Left forelimb (tissue), 1 donor: ENCODE measurements at places on chromosomes 7 and 10.

- no peak for DNase-seq
These were observed 74.9 kb downstream of the RSU1 start for GRCh38 chr10:16742165-16742960.

DNA sequence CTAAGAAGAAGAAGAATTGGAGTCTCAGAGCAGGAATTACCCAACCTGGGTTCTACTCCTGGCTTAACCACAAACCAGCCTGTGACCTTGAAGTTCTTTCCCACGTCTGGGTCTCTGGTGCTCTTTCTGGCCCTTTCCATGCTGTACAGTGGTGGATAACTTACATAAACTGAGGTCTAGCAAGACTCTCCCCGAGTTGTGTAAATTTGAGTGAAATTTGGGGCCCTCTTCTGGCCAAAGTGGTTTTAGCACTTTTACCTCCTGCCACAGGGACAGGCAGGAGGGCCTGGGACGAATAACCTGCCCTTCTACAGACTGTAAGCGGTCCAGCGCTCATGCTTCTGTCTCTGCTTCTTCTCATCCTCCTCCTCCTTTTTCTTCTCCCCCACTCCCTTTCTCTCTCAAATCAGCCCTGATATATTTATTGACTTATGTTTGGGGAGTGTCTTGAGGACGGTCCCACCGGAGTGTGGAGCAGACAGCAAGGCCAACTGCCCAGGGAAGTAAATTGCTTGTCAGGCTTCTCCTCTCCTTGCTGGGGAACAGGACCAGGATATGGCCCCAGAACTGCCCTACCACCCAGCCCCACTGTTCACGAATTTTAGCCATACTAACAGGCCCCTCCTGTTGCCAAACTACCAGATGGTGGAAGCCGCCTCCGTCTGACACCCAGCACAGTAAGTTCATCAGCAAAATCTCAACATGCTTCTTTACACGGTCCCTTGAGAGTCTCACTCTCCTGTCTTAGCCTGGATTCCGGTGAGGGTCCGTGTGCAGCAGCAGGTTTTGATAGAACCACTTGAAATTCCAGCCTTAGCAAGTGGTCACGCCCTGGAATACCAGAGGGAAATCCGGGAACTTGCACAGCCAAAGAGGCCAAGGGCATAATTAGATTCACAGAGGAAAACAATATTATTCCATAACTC, 4.0 kb upstream of the SH3PXD2A start:
- peak; percentile 80 for DNase-seq

GRCh38 chr7:34596887-34597286, 61.1 kb upstream of the NPSR1 start:
- no peak for DNase-seq

DNA sequence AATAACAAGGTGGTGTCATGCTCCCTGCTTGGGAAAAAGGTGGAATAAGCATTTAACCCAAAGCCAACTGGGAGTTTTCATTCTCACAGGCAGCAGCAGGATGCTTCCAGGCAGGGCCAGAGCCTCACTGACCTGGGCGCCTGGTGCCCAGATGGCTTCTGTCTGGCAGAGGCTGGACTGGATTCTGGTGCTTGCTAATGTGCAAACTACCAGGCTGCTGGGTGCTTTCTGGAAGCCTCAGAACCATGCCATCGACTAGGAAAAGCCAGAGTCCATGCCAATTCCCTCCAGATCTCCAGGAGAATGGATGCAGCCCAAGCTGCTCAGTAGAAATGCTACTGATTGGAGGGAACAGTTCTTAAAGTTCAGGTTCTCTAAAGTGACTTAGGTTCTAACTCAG, 36.2 kb downstream of the VIPR2 start:
- DNase-seq, result no peak

GRCh38 chr10:132947843-132948242, 5.5 kb upstream of the CFAP46 start:
- no peak for DNase-seq

DNA sequence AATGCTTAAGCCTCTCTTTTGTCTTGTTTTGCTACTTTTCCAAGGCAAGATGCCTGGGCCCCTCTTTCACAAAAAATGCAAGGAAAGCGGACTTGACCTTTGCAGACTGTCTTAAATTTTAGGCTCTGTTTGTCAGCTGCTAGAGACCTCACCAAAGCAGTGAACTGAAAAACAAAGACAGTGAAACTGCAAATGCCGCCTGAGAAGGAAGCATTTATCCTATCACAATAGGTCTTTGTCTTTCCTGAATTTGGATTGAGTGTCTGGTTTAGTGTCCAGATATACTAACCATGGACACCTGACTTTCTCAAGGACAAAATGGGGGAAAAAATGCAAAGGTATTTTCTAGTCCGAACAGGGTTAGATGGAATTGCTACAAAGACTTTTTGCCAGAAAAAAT, 256.9 kb downstream of the INHBA start:
- DNase-seq, result no peak

DNA sequence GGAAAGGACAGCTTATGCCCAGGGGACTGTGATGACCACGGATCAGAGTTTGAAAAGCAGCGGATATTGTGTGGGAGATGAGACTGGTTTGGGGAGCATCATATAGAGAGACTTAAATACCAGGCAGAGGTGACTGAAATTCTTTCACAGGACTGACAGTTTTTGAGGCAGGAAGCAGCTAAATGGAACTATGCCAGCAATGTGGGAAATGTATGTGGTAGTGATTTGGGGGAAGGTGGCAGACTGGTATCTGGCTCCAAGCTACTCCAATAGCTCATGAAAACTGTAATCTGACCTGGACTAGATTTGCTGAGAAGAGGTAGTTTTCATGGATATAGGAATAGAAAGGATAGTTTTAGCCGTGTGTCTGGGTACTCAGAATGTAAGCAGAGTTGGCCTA, 592.6 kb downstream of the REEP3 start:
- DNase-seq, result no peak

DNA sequence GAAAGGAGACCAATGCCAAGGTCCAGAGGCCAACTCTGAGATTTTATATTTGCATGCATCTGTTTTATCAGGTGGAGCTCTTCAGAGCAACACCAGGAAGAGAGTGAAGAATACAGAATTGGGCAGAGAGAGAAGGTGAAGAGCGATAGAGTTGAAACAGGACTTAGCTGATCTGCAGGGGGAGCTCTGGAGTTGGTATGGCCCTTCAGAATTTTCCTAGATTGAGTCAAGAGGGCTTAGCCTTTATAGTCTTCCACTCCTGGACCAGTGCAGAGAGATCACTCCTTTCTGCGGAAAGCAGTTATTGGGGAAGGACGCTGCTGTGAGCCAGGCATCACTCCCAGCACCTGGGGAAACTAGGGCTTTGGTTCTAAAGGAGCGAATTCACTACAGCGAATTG, 105.0 kb upstream of the DGKB start:
- DNase-seq, result no peak

DNA sequence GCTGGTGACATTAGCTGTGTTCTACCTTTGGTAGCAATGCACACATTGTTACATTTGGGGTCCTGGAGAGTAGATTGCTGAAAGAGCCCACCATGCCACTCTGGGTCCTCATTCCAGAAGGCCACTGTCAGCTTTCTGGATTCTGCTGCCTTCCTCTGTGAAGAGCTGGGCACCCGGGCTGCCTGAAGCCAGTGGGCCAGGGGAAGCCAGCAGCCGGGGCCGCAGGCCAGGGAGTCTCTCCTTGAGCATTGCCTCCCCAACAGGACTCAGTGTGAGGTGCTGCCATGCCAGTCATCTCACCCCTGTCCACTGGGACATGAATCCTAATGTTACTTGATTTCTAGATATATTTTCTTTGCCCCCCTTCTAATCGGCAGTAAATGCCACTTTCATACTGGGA, 234.0 kb downstream of the SKAP2 start:
- no peak for DNase-seq

GRCh38 chr10:72567889-72568640, 57.8 kb downstream of the MICU1 start:
- no peak for DNase-seq

- no peak for DNase-seq
These were observed 7.9 kb downstream of the WEE2 start for GRCh38 chr7:141715794-141716689.

- no peak for DNase-seq
These were observed 31.3 kb upstream of the FRAT2 start for GRCh38 chr10:97365761-97366351.

DNA sequence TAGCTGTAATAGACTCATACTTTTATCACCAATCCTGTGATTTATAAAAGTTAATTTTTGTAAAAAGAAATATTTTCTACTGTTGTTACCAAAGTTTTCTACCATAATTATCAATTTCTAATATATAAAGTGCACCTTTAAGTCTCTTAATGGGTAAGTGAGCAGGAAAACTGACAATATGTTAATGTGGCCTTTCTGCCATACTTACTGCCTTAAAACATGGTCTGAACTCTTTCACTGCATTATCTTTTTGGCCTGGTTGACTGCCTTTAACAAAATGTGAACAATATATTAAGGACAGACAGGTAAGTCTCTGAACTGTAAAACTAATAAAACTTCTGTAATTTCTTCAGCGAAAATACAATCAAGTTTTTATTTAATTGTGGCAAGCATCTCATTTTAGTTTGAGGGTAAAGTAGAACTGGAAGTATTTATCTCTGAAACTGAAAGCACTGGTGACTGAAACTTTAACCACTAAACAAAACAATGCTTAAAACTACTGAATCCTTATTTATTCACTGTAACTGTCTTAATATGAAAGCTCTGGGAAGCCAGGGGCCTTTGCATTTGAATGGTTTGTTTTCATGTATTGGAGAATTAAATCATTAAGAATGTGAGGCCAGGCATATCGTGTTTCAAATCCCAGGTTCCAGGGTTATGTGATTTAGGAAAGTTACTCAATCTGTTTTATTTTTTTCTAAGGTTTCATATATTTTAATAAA, 948.8 kb upstream of the POT1 start:
- no peak for DNase-seq

- DNase-seq, result peak; percentile 62
These were observed 155.5 kb downstream of the UBE2H start for GRCh38 chr7:129797214-129797789.

GRCh38 chr7:147513451-147513850, 1077.1 kb upstream of the C7orf33 start:
- no peak for DNase-seq

GRCh38 chr10:63068246-63068645, 64.9 kb upstream of the NRBF2 start:
- DNase-seq, result no peak

DNA sequence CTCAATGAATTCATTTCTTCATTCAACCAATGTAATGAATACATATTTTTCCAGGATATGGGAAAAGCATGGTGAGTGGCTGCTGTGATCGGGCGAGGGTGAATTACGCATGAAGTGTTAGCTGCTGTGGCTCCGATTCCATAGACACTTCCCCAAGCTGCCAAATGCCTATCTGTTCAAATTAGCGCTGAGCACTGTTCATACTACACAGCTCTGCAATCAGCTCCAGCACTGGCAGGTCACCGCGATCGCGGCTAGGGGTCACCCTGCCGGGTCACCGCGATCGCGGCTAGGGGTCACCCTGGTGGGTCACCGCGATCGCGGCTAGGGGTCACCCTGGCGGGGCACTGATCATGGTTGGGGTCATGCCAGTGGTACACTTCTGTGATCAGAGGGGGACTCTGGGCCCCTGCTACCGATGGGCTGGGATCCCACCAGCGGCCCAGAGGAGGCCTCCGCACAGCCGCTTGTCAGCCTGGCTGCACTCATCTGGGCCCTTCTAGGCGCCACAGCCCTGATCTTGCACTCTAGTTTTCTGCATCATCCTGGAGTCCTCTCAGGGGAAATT, 49.3 kb downstream of the JAKMIP3 start:
- no peak for DNase-seq
